Sciatic nerve (tissue), 2 donors: ENCODE measurements at places on chromosomes 16 and 17.

GRCh38 chr16:85839681-85840240 is 40.3 kb downstream of the COX4I1 start:
- no peak for DNase-seq

- peak; percentile 64 for DNase-seq
These were observed 360.4 kb downstream of the SEC14L1 start for GRCh38 chr17:77501101-77501566.

DNA sequence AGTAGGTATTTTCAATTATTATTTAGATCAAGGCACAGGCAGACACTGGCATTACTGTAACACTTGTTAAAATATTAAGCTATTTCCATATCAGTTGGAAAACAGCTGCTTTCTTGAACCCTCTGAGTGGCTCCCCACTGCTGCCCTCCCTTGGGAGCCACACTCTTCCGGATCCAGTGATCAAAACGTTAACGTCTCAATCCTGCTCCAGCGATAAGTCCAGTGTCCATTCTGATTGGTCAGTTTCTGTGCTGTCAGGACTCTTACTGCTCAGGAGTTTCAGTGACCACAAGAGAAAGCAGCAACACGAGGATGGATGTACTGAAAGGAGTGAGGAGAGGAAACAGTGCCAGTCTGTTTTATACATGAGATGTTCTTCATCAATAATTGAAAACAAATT is 13.8 kb upstream of the ZKSCAN2 start:
- DNase-seq: no peak

DNA sequence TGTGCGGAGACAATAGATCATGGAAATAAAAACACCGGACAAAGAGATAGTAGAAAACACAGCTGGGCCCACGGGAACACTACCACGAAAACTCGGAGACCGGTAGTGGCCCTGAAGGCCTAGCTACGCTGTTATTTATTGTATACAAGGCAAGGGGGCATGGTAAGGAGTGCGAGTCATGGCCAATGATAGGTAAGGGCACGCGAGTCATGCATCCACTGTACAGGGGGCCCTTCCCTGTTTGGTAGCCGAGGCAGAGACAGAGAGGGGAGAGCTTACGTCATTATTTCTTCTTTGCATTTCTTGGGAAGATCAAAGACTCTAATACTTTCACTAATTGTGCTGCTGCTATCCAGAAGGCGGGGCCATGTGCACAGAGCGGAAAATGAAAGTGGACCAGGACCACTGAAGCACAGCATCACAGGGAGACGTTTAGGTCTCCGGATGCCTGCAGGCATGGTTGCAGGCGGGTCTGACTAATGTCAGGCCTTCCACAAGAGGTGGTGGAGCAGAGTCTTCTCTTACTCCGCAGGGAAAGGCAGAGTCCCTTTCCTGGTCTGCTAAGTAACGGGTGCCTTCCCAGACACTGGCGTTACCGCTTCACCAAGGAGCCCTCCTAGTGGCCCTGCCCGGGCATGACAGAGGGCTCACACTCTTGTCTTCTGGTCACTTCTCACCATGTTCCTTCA is 74.4 kb upstream of the ARL4D start:
- no peak for DNase-seq
